Mononuclear cell (primary cell): ENCODE measurements at places on chromosomes 3 and 15. TPM values are rescaled to one million over a fixed set of nuclear protein-coding genes. Genes with fewer than 3 reads are reported as not detected.

Gene CCDC39
- total RNA-seq = not detected

Gene MYLK
- total RNA-seq = 27.1 TPM

Gene LHFPL4
- total RNA-seq = not detected

Gene NPAP1
- total RNA-seq = not detected
